CD8-positive, alpha-beta memory T cell (primary cell): ENCODE measurements at places on chromosomes 6 and 20.
A peak's percentile ranks its signal among the peaks of the same experiment; 100 is the strongest.

DNA sequence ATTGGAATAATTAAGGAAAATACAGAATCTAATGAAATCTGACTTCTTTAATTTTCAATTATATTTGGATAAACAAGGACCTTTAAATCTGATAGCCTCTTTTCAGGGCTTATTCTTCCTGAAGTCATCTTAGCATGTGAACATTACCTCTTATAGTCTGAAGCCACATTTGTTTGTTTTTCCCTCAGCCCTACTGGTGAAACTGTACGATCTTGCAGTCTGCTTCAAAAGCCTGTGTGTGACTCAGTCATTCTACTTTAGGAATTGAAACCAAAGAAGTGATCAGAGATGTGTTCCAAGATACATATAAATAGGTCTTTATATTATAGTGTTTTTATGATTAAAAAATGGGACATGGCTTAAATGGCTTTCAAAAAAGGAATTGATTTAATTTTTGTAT is 67.5 kb downstream of the MACROD2 start:
- no peaks in the 10 kb centered on the region for H3K4me1 ChIP-seq
- DNase-seq = no peak
- no peaks in the 10 kb centered on the region for H3K27me3 ChIP-seq
- no peak overlapping the region for H3K4me3 ChIP-seq
- H3K27ac ChIP-seq = no peak overlapping the region

GRCh38 chr20:60057123-60057865 is 99.1 kb downstream of the CDH26 start:
- H3K4me1 ChIP-seq = peaks cover 54% of the 10 kb centered on the region
- no peaks in the 10 kb centered on the region for H3K36me3 ChIP-seq
- peak overlapping the region; percentile 17 for H3K4me3 ChIP-seq
- H3K27me3 ChIP-seq = no peaks in the 10 kb centered on the region
- DNase-seq = peak; percentile 42

- no peaks in the 10 kb centered on the region for H3K27me3 ChIP-seq
- no peaks in the 10 kb centered on the region for H3K36me3 ChIP-seq
- no peak overlapping the region for H3K4me3 ChIP-seq
Measured at GRCh38 chr6:129577691-129578090, 132.3 kb downstream of the ARHGAP18 start.

- DNase-seq = no peak
- H3K27me3 ChIP-seq = no peaks in the 10 kb centered on the region
- no peak overlapping the region for H3K27ac ChIP-seq
- H3K4me3 ChIP-seq = no peak overlapping the region
- H3K36me3 ChIP-seq = no peaks in the 10 kb centered on the region
Measured at GRCh38 chr20:24697411-24697810, 228.0 kb downstream of the SYNDIG1 start.

DNA sequence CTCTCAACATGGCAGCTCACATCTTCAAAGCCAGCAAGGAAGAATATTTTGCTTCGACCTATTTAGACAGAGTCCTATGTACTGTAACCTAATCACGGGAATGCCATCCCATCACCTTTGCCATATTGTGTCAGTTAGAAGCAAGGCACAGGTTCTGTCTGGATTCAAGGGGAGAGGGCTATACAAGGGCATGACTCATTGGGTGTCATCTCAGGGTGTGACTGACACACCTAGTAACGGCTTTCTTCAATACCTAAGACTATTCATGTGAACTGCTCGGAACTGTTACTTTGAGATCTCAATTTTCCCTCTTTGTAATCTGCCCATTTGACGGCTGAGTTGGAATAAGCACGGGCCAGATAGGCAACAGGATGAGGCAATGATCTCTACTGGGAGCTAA is 135.6 kb upstream of the HDGFL1 start:
- no peak for DNase-seq
- H3K27me3 ChIP-seq = no peaks in the 10 kb centered on the region
- H3K4me3 ChIP-seq = no peak overlapping the region

- no peaks in the 10 kb centered on the region for H3K36me3 ChIP-seq
- H3K27ac ChIP-seq = no peak overlapping the region
- DNase-seq = no peak
- no peak overlapping the region for H3K4me3 ChIP-seq
Measured at GRCh38 chr20:59141818-59142581, 21.6 kb upstream of the ZNF831 start.

DNA sequence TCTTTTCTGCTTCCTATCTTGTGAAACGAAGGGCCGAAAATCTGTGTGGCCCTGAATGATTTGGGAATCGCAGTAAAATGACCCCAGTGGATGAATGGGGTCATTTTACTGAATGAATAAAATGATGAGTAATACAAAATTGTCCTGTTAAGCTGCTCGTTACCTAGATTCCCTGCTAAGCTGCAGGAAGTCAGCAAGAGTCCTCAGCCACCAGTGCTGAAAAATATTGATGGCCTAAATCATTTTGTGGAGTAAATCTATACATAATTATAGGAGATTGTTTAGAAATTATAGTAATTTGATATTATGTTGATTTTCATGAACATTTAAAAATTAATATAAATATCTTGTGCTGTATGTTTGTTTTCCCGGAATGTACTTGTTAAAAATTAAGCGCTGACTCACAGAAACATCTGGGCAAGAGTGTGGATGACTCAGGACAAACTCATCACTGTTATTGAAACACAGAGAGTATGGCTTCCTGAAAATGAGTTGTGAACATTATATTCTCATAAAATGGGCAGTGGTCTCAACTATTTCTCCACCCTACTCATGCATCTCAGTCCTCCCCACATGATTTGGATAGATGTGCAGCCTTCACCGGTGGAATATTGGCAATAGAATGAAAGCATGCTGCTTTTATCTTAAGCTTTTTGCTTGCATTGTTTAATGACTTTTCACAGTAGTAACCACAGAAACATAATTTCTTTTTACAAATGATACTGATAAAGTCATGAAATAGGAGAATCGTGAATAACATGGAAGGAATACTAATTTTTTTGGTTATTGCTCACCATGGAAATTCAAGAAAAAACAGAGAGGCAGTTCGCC is 36.2 kb upstream of the RGS17 start:
- H3K36me3 ChIP-seq = no peaks in the 10 kb centered on the region
- H3K27ac ChIP-seq = no peak overlapping the region
- no peaks in the 10 kb centered on the region for H3K4me1 ChIP-seq
- no peaks in the 10 kb centered on the region for H3K27me3 ChIP-seq
- H3K4me3 ChIP-seq = no peak overlapping the region

- no peaks in the 10 kb centered on the region for H3K4me1 ChIP-seq
- no peak overlapping the region for H3K4me3 ChIP-seq
- no peak for DNase-seq
- H3K36me3 ChIP-seq = no peaks in the 10 kb centered on the region
- H3K27ac ChIP-seq = no peak overlapping the region
Measured at GRCh38 chr6:138728662-138729061, 44.9 kb upstream of the CCDC28A start.

- no peaks in the 10 kb centered on the region for H3K36me3 ChIP-seq
- no peaks in the 10 kb centered on the region for H3K4me1 ChIP-seq
- H3K27me3 ChIP-seq = peaks cover 7% of the 10 kb centered on the region
- no peak overlapping the region for H3K4me3 ChIP-seq
- H3K27ac ChIP-seq = no peak overlapping the region
Measured at GRCh38 chr6:41655176-41655575, 16.9 kb downstream of the MDFI start.

DNA sequence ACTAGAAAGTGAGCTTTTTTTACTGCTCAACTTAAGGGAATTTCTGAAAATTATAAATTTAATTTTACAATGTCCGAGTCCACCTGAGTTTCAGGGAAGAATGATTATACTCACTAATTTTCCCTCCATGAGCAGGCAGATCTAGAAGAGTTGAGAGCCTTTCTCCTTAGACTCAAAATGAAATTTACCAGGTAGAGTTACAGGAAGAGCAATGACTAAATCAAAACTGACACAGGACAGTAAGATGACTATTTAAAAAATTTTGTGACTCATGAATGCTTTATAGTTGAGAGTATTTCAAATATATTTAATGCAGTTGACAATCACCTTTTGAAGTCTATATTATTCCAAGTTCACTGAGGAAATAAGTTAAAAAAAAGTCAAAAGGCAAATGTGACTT is 198.1 kb upstream of the NRSN1 start:
- no peak overlapping the region for H3K4me3 ChIP-seq
- H3K27ac ChIP-seq = no peak overlapping the region
- H3K27me3 ChIP-seq = no peaks in the 10 kb centered on the region
- DNase-seq = no peak

GRCh38 chr6:75418233-75418632 is 75.4 kb downstream of the FILIP1 start:
- H3K36me3 ChIP-seq = no peaks in the 10 kb centered on the region
- no peak overlapping the region for H3K4me3 ChIP-seq
- H3K4me1 ChIP-seq = no peaks in the 10 kb centered on the region
- DNase-seq = no peak
- no peak overlapping the region for H3K27ac ChIP-seq

DNA sequence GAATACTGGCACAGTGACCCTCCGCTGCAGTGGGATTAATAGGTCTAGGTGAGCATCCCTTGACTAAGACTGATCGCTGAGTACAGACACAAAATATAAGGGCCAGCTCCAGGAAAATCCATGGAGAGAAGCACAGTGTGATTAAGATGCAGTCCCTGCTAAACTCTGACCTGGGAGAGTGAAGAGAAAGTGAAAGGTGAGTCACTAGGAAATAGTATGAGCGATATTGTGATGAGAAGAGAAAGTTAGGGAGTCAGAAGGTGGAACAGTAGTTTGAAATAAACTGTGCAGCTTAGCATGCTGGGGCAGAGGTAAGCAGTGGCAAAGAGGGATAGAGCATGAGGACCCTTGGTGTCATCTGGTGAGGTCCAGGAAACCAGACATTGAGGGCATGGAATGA is 278.6 kb upstream of the MAP3K7 start:
- no peak overlapping the region for H3K4me3 ChIP-seq
- DNase-seq = no peak
- H3K36me3 ChIP-seq = no peaks in the 10 kb centered on the region
- no peaks in the 10 kb centered on the region for H3K27me3 ChIP-seq
- H3K4me1 ChIP-seq = no peaks in the 10 kb centered on the region

GRCh38 chr6:138692058-138692977 is 81.3 kb upstream of the CCDC28A start:
- DNase-seq = peak; percentile 24
- peaks cover 4% of the 10 kb centered on the region for H3K4me1 ChIP-seq
- H3K27me3 ChIP-seq = peaks cover 8% of the 10 kb centered on the region
- H3K27ac ChIP-seq = no peak overlapping the region

- H3K4me1 ChIP-seq = peaks cover 35% of the 10 kb centered on the region
- no peaks in the 10 kb centered on the region for H3K27me3 ChIP-seq
- peak overlapping the region; percentile 73 for H3K4me3 ChIP-seq
- H3K36me3 ChIP-seq = no peaks in the 10 kb centered on the region
- H3K27ac ChIP-seq = peak overlapping the region; percentile 86
Measured at GRCh38 chr6:16700202-16700915, 60.9 kb downstream of the ATXN1 start.

GRCh38 chr6:49457771-49458170 is 5.3 kb downstream of the MMUT start:
- H3K4me3 ChIP-seq = no peak overlapping the region

- peaks cover 5% of the 10 kb centered on the region for H3K27me3 ChIP-seq
- H3K27ac ChIP-seq = no peak overlapping the region
- H3K36me3 ChIP-seq = no peaks in the 10 kb centered on the region
- no peaks in the 10 kb centered on the region for H3K4me1 ChIP-seq
Measured at GRCh38 chr6:84772428-84773132, 8.2 kb upstream of the TBX18 start.

GRCh38 chr20:17617868-17618672 is 48.2 kb downstream of the DSTN start:
- H3K4me3 ChIP-seq = no peak overlapping the region
- no peak overlapping the region for H3K27ac ChIP-seq
- no peaks in the 10 kb centered on the region for H3K27me3 ChIP-seq
- no peak for DNase-seq

DNA sequence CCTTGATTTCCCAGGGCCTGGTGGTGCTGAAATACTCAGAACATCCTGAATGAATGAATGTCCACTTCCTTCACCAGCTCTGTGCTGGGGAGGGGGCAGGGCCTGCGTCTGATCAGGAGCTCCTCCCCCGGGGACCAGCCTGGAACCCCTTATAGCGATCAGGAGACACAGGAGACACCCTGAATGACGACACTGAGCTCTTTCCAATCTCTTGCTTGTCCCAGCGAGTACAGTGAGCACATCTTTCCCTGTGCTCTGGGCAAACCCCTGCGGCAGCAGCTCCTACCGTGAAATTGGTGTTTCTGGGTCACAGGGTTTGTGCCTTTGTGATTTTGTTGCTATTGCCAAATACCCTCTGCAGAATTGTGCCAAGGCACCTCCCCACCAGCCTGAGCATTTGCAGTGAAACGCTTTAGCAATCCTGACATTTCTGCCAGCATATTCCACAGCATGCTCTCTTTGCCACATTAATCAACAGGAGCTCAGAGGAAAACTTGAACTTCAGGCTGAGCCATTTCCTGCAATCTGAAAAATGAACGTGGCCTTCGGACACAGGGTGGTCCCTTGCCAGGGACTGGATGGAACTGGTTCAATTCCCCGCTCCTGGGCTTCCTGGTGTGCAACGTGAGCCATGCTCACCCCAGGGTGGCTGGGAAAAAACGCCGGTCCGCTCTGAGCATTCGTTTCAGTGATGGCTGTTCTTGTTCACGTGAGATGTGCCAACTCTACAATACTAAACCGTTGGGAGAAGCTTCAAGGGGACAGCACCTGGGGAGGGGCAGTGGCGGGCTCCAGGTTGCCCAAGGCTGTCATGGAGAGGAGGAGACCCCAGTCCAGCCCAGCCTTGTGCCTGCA is 23.1 kb upstream of the MRGBP start:
- peaks cover 47% of the 10 kb centered on the region for H3K4me1 ChIP-seq
- H3K4me3 ChIP-seq = no peak overlapping the region
- no peak overlapping the region for H3K27ac ChIP-seq

GRCh38 chr20:5835321-5835821 is 85.2 kb downstream of the SHLD1 start:
- no peaks in the 10 kb centered on the region for H3K27me3 ChIP-seq
- H3K4me1 ChIP-seq = peaks cover 25% of the 10 kb centered on the region
- peak overlapping the region; percentile 75 for H3K27ac ChIP-seq
- H3K4me3 ChIP-seq = no peak overlapping the region
- no peaks in the 10 kb centered on the region for H3K36me3 ChIP-seq
- DNase-seq = no peak

DNA sequence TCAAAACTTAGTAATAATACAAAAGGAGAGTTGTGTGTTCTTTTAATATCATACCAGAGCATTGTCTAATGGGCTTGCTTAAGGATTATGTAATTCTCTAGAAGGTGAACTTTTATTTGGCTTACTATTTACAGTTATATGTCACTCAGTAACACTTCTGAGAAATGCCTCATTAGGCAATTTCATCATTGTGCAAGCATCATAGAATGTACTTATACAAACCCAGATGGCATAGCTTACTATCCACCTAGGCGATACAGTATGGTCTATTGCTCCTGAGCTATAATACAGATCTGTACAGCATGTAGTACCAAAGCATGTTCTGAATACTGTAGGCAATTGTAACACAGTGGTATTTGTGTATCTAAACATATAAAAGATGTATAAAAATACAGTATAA is 340.1 kb downstream of the PHF3 start:
- H3K4me3 ChIP-seq = no peak overlapping the region
- H3K4me1 ChIP-seq = no peaks in the 10 kb centered on the region
- no peaks in the 10 kb centered on the region for H3K27me3 ChIP-seq
- DNase-seq = no peak
- H3K27ac ChIP-seq = no peak overlapping the region
- H3K36me3 ChIP-seq = no peaks in the 10 kb centered on the region
